ENCODE measurements at places on chromosomes 4 and X. TPM values are rescaled to one million over a fixed set of nuclear protein-coding genes. Genes with fewer than 3 reads are reported as not detected.

The ABLIM2 gene
- polyA plus RNA-seq: 7.6 TPM

- DNase-seq: no peak
Observed at GRCh38 chr4:2937146-2937857, 25.9 kb downstream of the NOP14 start.

DNA sequence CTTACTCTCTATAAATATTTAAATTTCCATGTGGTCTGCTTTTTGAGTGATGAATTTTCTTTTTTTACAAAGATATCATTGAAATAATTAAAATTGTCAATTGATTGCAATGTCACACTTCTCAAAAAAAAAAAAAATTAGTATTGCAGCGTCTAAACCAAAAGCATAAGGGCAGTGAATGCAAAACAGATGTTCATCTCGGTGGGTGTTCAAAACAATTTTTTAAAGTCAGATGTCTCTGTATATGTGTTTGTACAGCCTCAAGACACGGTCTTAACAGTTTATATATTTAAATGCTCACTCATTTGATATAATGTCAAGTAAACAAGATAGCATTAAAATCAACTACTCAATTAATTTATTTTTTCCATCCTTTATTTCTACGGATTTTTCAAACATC lies 52.3 kb downstream of the PALLD start:
- DNase-seq: no peak

The GJB1 gene
- polyA plus RNA-seq: 48.8 TPM

GRCh38 chrX:155841232-155841631 lies 39.9 kb upstream of the VAMP7 start:
- no peak for DNase-seq

Measured in right renal pelvis (tissue), 4 donors.